ENCODE measurements at places on chromosomes 4 and X.

- DNase-seq, result no peak
Measured at GRCh38 chr4:32172086-32172485, 1451.9 kb downstream of the PCDH7 start.

GRCh38 chrX:24148535-24149350 is 786 bp upstream of the ZFX start:
- DNase-seq, result no peak

- DNase-seq, result no peak
Measured at GRCh38 chr4:163309466-163309865, 22.9 kb downstream of the NPY1R start.

- no peak for DNase-seq
Measured at GRCh38 chr4:150119492-150119891, 41.2 kb downstream of the DCLK2 start.

GRCh38 chr4:72468904-72469502 is 100.0 kb downstream of the ADAMTS3 start:
- no peak for DNase-seq

DNA sequence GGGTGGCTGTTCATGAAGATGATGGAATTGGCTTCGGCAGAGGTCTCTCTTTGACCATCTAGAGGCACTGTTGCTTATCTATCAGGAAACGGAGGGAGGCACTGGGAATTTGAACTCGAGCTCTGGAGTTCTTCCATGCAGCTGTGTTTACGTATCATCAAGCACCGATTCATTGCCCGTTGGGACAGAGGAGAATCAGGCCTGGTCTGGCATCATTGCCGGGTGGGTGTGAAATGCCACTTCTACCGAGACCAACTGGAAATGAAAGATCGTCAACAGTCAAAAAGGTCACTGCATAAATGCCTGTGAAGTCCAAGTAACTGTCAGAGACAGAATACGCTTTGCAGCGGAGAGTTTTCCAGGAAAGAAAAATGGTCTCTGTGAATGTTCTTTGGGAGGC is 166.9 kb downstream of the ASMT start:
- DNase-seq, result no peak

GRCh38 chr4:1074077-1074476 is 39.3 kb downstream of the RNF212 start:
- DNase-seq, result no peak

GRCh38 chr4:176013476-176014247 is 52.0 kb upstream of the WDR17 start:
- DNase-seq, result no peak

GRCh38 chrX:68419975-68420374 is 13.3 kb downstream of the OPHN1 start:
- no peak for DNase-seq

GRCh38 chr4:188232428-188232827 is 93.2 kb downstream of the TRIML1 start:
- DNase-seq, result no peak

- DNase-seq, result peak; percentile 1
Measured at GRCh38 chrX:97616883-97617530, 733.3 kb downstream of the RPA4 start.

GRCh38 chr4:137934911-137935310 is 307.2 kb downstream of the SLC7A11 start:
- DNase-seq, result no peak

DNA sequence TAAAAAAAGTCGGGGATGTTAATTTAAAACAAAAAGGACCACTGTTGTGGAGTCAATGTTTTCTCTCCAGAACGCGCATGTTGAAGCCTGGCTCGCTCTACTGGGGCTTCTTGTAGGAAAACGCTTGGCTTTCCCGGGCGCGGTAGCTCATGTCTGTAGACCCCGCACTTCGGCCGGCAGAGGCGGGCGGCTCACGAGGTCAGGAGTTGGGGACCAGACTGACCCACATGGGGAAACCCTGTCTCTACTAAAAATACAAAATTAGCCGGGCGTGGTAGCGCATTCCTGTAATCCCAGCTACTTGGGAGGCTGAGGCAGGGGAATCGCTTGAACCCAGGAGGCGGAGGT is 15.6 kb downstream of the NELFA start:
- DNase-seq, result no peak

GRCh38 chr4:109848501-109848900 is 594 bp downstream of the LRIT3 start:
- DNase-seq, result no peak

- no peak for DNase-seq
Measured at GRCh38 chr4:32025851-32026459, 1305.8 kb downstream of the PCDH7 start.

GRCh38 chr4:154506253-154506652 is 14.7 kb upstream of the DCHS2 start:
- DNase-seq, result no peak

DNA sequence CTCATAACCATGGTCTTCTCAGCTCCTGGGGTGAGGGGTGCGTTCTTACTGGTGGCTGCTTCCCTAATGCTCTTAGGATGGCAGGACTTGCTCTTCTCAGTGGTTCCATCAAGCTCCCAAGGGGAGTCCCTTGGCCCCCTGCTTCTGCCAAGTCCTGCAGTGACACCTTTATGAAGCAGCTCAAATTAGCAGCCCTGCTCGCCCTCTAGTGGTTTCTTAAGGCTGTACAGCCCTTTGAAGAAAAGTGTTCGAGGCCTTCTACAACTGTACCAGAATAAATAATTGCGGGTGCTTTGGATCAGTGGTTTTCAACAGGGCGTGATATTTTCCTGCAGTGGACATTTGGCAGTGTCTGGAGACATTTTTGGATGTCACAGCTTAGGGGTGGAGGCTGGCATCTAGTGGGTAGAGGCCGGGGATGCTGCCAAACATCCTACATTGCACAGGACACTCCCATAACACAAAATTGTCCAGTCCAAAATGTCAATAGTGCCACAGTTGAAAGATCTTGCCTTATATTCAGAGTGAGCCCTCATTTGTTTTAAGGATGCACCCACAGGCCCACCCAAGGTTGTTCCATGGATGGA is 204.7 kb upstream of the S100G start:
- DNase-seq, result no peak

DNA sequence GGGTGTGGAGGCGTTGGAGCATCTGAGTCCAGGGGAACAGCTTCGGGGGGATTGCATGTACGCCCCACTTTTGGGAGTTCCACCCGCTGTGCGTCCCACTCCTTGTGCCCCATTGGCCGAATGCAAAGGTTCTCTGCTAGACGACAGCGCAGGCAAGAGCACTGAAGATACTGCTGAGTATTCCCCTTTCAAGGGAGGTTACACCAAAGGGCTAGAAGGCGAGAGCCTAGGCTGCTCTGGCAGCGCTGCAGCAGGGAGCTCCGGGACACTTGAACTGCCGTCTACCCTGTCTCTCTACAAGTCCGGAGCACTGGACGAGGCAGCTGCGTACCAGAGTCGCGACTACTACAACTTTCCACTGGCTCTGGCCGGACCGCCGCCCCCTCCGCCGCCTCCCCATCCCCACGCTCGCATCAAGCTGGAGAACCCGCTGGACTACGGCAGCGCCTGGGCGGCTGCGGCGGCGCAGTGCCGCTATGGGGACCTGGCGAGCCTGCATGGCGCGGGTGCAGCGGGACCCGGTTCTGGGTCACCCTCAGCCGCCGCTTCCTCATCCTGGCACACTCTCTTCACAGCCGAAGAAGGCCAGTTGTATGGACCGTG is 2.2 kb downstream of the AR start:
- no peak for DNase-seq

DNA sequence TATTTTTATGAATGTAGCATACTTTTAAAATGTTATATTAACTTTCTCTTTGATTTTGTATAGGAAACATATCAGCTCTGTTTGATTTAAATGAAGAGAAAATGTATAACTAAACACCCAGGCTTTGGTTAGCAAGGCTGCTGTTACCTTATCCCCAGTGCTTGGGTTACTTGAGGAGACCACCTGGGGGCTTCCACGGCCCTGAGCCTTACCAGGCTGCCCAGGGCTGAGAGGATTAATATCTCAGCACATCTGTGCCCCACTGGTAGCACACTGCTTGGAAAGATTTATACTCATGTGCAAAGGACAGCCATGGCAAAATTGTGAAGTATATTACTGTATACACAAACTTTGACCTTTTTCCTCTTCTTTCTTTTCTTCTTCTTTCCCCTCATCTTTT is 752.9 kb downstream of the RAPGEF2 start:
- no peak for DNase-seq

GRCh38 chr4:61740886-61741285 is 540.8 kb downstream of the ADGRL3 start:
- DNase-seq, result no peak

GRCh38 chrX:111597967-111598366 is 83.0 kb upstream of the ALG13 start:
- DNase-seq, result no peak

DNA sequence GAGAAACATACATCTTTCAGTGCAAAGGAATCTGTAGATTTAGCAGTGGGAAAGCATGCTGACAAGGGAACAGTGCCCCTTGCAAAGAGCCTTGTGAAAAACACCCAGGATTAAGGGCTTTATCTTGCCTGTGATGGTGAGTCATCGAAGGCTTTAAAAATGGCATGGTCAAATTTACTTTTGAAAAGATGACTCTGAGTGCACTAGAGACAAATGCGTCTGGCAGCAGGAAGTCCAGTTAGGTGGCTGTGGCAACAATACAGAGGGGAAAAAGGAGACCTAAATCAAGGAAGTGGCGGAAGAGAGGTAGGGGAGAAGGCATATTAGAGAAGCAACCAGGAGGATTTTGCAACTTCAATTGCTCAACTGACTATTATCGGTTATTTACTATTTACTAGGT is 472.6 kb upstream of the CPEB2 start:
- no peak for DNase-seq

GRCh38 chrX:70553516-70553915 is 108.9 kb downstream of the DLG3 start:
- no peak for DNase-seq

GRCh38 chr4:52001616-52002015 is 18.5 kb downstream of the LRRC66 start:
- no peak for DNase-seq

DNA sequence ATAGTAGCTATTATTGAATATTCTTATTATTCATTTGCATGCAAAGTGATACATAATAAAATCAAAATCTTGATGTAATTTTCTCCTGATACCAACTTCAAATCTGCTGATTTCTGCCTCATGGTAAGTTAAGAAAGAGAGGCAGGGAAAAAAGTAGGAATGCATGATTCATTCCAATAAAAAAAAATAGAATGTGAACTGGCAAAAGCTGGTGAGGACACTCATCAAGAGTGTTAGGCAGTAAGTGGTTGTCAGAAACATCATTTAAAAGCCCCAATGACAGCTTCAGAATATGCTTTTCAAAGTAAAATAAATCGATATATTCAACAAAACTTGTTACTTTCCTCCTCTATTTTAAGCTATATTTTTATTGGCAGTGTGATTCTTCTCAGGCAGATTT is 979.1 kb downstream of the TECRL start:
- DNase-seq, result no peak

GRCh38 chr4:53545942-53546581 is 45.2 kb downstream of the LNX1 start:
- DNase-seq, result no peak

- DNase-seq, result no peak
Measured at GRCh38 chr4:184744236-184744635, 10.3 kb upstream of the CENPU start.

DNA sequence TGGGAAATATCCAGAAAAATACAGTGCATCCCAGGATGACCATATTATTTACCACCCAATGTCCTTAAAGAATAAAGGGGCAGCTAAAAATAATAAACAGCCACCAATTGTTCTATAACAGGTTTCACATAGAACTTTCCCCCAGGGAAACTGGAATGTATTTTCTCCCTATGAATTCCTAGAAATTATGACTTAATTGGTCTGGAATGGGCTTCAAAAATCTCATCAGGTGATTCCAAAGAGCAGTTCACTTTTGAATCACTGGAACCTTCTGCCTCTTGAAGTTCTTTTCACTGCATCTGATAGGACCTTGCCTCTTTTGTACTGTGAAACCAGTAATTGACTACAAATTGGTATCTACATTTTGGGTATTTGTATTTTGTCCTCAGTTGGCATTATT is 119.3 kb downstream of the ZNF330 start:
- DNase-seq, result no peak

- DNase-seq, result no peak
Measured at GRCh38 chr4:186161138-186161537, 30.2 kb upstream of the CYP4V2 start.

GRCh38 chr4:26106776-26107175 is 192.8 kb downstream of the SMIM20 start:
- no peak for DNase-seq

- DNase-seq, result no peak
Measured at GRCh38 chr4:15855804-15856475, 77.8 kb downstream of the CD38 start.

- no peak for DNase-seq
Measured at GRCh38 chrX:148555571-148556243, 55.3 kb downstream of the AFF2 start.

DNA sequence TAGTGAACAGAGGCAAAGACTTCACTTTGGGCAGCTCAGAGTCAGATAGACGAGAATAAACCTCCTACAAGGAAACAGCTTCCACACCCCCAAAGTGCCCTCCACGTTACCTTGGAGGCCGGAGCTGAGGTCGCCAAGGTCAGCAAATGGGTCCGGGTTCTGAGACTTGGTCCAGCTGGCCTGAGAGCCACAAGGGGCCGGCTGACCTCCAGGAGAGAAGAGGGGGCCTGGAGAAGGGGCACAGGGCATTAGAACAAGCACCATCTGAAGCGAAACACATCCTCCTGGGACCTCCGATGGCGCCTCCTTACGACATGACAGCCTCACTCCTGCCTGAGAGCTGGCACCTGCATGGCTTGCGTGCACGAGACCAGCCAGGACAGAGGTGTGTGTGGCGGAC is 33.6 kb upstream of the CPLX1 start:
- DNase-seq, result no peak

DNA sequence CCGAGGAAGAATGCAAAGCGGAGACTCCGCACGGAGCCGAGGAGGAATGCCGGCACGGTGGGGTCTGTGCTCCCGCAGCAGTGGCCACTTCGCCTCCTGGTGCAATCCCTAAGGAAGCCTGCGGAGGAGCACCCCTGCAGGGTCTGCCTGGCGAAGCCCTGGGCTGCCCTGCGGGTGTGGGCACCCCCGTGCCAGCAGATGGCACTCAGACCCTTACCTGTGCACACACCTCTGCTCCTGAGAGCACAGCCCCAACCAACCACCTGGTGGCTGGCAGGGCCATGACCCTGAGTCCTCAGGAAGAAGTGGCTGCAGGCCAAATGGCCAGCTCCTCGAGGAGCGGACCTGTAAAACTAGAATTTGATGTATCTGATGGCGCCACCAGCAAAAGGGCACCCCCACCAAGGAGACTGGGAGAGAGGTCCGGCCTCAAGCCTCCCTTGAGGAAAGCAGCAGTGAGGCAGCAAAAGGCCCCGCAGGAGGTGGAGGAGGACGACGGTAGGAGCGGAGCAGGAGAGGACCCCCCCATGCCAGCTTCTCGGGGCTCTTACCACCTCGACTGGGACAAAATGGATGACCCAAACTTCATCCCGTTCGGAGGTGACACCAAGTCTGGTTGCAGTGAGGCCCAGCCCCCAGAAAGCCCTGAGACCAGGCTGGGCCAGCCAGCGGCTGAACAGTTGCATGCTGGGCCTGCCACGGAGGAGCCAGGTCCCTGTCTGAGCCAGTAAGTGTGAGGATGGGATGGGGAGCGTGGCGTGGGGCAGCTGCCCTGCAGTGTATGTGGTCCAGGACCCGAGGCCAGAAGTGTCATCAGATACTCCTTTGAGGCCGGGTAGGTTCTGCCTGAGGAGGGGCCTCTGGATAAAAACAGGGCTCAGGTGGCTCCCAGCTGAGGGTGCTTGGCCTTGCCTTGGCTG is 7.0 kb downstream of the TACC3 start:
- no peak for DNase-seq
